ENCODE measurements at places on chromosomes 2 and 18. TPM values are rescaled to one million over a fixed set of nuclear protein-coding genes. Genes with fewer than 3 reads are reported as not detected.

GRCh38 chr2:48980846-48981245, 173.5 kb downstream of the FSHR start:
- H3K36me3 ChIP-seq, result no peaks in the 10 kb centered on the region
- H3K4me1 ChIP-seq, result no peaks in the 10 kb centered on the region
- no peak for DNase-seq
- H3K4me3 ChIP-seq, result no peak overlapping the region

- H3K4me3 ChIP-seq, result no peak overlapping the region
- H3K36me3 ChIP-seq, result no peaks in the 10 kb centered on the region
- H3K27ac ChIP-seq, result no peak overlapping the region
These were observed 7.4 kb upstream of the FHL2 start for GRCh38 chr2:105406221-105406620.

DNA sequence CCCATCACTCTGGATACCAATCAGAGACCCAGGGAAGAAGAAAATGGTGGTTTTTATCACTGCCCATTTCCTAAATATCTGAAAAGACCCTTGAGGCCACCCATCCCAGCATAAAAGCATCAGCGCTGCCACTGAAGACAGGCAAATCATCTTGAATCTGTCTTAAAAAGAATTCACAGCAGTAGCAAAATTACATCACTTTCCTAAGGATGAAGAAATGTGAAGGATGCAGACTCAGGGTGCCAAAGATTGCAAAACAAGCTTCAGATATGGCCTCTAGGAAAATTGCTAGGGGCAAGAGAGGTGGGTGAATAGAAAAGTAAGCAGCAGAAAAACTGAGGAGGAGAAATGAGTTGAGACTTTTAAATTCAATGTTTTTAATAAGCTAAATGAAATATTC, 70.0 kb downstream of the SLC25A12 start:
- H3K36me3 ChIP-seq, result peaks cover 2% of the 10 kb centered on the region
- no peaks in the 10 kb centered on the region for H3K4me1 ChIP-seq
- no peak overlapping the region for H3K27ac ChIP-seq
- H3K27me3 ChIP-seq, result no peaks in the 10 kb centered on the region
- no peak for DNase-seq

The ATAD2B gene
- 26.6 TPM for total RNA-seq

GRCh38 chr2:104746858-104747257, 107.1 kb upstream of the POU3F3 start:
- H3K27ac ChIP-seq, result no peak overlapping the region
- no peaks in the 10 kb centered on the region for H3K4me1 ChIP-seq
- no peak for DNase-seq
- H3K36me3 ChIP-seq, result no peaks in the 10 kb centered on the region
- no peaks in the 10 kb centered on the region for H3K27me3 ChIP-seq

DNA sequence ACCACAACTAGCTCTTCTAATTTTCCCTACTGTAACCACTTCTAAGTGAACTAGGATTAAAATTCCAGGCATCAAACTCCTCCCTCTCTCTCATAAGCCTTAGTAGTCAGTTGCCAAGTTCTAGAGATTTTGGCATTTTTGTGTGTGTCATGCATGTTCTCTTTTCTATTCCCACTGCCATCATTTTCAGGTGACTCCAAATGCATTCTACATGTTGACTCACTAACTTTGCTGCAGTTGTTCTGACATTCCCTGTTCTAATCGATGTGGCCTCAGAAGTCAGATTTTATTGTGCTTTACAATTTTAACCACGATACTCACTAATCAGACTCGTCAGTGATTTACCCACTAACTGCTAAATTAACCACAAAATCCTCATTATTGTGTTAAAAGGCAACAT, 13.3 kb downstream of the DSC1 start:
- DNase-seq, result no peak
- peaks cover 3% of the 10 kb centered on the region for H3K36me3 ChIP-seq
- H3K27me3 ChIP-seq, result no peaks in the 10 kb centered on the region

The COLEC11 gene
- total RNA-seq, result 0.41 TPM

DNA sequence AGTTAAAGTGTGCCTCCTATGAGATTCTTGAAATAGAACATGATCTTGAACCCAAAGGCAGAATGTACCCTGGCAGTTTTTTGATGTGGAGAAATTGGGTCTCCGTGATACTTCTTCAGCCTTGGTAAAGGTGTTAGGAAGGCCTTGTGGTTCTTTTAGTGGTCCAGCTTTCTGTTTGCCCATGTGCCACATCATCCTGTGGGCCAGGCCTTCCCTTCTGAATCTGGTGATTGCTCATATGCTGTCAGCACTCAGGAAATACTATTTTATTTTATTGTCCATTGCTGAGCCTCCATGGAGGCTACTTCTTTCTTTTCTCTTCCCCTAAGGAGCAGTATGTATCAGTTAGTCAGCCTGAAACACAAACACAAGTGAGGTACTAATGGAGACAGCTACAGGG, 52.9 kb downstream of the CCDC141 start:
- no peak overlapping the region for H3K4me3 ChIP-seq
- DNase-seq, result no peak
- peaks cover 14% of the 10 kb centered on the region for H3K36me3 ChIP-seq
- no peaks in the 10 kb centered on the region for H3K27me3 ChIP-seq
- H3K4me1 ChIP-seq, result peaks cover 9% of the 10 kb centered on the region
- no peak overlapping the region for H3K27ac ChIP-seq

DNA sequence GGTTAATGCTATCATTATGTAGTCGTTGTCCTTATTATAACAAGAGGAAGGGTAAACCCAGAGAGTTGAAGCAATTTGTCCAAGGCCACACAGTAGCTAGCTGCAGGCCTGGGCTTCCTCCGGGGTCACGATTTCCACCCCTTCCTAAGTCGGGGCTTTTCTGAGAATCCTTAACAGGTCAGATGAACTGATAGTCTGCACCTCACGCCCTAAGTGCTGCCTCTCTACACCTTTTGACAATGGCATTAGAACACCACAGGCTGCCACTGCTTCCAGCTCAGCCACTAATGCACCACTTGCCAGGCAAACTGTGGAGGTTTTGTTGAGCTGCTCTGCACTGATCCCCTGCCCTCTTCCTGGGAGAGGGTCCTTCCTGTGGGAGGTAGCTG, 37.7 kb downstream of the FOSL2 start:
- H3K27me3 ChIP-seq, result no peaks in the 10 kb centered on the region
- H3K4me1 ChIP-seq, result peaks cover 42% of the 10 kb centered on the region
- H3K36me3 ChIP-seq, result peaks cover 9% of the 10 kb centered on the region
- DNase-seq, result no peak
- no peak overlapping the region for H3K4me3 ChIP-seq

The TAF4B gene
- total RNA-seq, result 29.2 TPM

- H3K4me1 ChIP-seq, result peaks cover 16% of the 10 kb centered on the region
- H3K27me3 ChIP-seq, result no peaks in the 10 kb centered on the region
- no peak overlapping the region for H3K27ac ChIP-seq
- H3K4me3 ChIP-seq, result peak overlapping the region; percentile 1
- no peaks in the 10 kb centered on the region for H3K36me3 ChIP-seq
These were observed 210.3 kb upstream of the RBMS1 start for GRCh38 chr2:160703648-160704585.

The NLRC4 gene
- 0.55 TPM for total RNA-seq

DNA sequence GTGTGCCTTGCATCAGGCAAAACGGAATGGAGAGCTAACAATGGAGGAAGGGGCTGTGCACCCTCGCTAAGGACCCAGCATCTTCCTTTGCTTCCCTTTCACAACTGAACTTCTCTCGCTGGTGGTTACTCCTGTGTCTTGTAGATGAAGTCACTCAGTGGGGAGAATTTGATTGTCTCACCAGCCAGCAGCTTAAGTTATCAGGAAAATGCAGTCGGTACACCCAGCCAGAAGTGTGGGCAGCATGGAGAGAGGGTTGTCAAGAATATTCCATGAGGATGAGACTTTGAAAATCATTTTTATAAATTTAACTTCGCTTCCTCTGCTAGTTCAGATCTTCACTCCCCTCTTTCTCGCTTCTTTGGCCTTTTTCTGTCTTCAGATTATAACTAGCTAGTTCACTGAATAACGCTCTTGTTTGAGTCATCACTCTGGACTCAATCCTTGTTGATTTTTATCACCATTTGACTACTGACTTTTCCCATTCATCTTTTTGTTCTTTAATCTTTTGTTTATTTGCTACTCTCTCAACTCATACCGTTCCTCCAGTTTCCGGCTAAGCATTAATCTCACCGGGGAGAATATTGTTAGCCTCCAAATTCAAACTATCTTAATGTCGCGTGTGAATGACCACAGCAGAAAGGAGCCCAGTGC, 221.7 kb downstream of the CD226 start:
- no peaks in the 10 kb centered on the region for H3K27me3 ChIP-seq
- DNase-seq, result no peak
- H3K4me3 ChIP-seq, result no peak overlapping the region
- H3K36me3 ChIP-seq, result no peaks in the 10 kb centered on the region

The MERTK gene
- total RNA-seq, result 2.0 TPM

- H3K4me3 ChIP-seq, result no peak overlapping the region
- DNase-seq, result no peak
- no peak overlapping the region for H3K27ac ChIP-seq
- no peaks in the 10 kb centered on the region for H3K4me1 ChIP-seq
These were observed 80.3 kb downstream of the VSNL1 start for GRCh38 chr2:17620841-17621240.

DNA sequence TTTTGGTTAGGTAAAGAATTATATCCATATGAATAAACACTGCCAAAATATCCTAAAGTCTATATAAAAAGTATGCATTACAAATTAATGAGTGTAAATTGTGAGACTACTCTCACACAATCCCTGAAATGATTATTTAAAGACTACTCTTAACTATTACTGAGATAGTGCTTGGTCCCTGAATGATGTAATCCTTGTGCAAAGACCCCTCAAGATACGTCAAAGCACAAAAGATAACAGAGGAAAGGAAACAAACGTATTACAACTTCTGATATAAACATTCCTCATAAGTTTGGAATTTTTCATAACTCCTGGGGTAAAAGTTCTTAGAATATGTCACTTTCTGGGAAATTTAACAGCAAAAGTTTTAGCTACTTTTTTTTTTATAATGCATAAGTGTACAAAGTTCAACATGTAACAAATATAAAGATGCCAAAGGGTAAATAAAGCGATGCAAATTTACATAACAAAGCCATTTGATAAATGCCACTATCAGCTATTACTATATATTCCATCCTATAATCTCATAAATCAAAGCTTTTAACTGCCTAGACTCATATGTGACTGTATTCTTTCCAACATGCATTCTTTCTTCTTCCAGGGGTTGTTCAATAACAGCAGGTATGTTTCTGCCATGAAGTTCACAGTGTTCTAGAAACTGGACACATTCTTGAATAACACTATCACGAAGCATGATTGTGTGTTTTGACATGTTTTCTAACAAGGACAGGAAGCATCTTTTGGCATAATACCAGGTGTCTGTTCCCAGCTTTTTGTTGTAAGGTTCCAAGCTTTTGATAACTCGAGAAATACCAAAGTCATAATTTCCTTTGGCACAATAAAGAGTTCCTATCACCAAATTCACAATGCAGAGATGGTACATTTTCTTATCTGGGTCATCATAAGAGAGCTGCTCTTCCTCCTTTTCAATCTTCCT, 158.0 kb downstream of the AGPS start:
- no peak overlapping the region for H3K27ac ChIP-seq
- no peaks in the 10 kb centered on the region for H3K36me3 ChIP-seq
- no peak for DNase-seq
- H3K27me3 ChIP-seq, result peaks cover under 1% of the 10 kb centered on the region
- H3K4me3 ChIP-seq, result no peak overlapping the region
- H3K4me1 ChIP-seq, result peaks cover 22% of the 10 kb centered on the region

The UGT1A10 gene
- not detected for total RNA-seq

- H3K4me3 ChIP-seq, result no peak overlapping the region
- no peaks in the 10 kb centered on the region for H3K36me3 ChIP-seq
- no peaks in the 10 kb centered on the region for H3K4me1 ChIP-seq
These were observed 49.1 kb downstream of the C2orf76 start for GRCh38 chr2:119317554-119317953.

GRCh38 chr2:33321236-33321771, 155.1 kb upstream of the RASGRP3 start:
- peak; percentile 48 for DNase-seq
- H3K36me3 ChIP-seq, result no peaks in the 10 kb centered on the region
- H3K27ac ChIP-seq, result peak overlapping the region; percentile 90

DNA sequence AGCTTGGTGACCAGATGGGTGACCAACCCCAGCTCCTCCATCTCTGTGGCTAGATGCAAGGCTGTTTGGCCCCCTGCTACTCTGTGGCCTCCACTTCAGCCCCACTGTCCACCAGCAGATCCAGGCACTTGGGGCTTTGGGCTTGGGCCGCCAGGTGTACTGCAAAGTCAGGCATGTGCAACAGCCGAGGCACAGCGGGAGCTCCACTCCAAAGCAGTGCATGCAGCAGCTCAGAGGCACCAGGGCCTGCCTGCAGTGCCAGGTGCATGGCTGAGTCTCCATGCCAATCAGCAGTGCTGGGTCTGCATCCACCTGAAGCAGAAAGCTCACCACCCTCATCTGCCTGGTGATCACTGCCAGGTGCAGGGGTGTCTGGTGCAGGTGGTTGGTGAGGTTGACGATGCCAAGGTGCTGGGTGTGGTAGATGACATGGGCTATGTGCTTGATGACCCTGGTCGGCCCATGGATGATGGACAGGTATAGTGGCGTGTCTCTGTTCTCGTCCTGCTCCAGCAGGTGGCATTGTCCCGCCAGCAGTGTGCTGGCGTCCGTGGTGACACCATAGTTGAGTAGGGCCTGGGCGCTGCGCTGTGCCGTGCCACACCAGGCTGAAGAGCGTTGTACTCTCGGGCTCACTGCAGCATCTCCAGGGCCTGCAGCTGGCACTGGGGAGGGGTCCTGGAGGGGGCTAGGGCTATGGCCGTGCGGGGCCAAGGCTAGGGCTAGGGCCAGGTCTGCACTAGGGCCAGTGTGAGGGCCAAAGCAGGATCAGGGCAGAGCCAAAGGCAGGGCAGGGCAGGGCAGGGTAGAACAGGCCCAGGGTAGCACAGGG, 1.0 kb upstream of the ANKRD62 start:
- no peak overlapping the region for H3K27ac ChIP-seq
- H3K27me3 ChIP-seq, result no peaks in the 10 kb centered on the region

- no peaks in the 10 kb centered on the region for H3K27me3 ChIP-seq
- peak overlapping the region; percentile 27 for H3K4me3 ChIP-seq
- H3K4me1 ChIP-seq, result peaks cover 51% of the 10 kb centered on the region
- no peak overlapping the region for H3K27ac ChIP-seq
- no peak for DNase-seq
These were observed 4.6 kb downstream of the DPP4 start for GRCh38 chr2:162069267-162069903.

DNA sequence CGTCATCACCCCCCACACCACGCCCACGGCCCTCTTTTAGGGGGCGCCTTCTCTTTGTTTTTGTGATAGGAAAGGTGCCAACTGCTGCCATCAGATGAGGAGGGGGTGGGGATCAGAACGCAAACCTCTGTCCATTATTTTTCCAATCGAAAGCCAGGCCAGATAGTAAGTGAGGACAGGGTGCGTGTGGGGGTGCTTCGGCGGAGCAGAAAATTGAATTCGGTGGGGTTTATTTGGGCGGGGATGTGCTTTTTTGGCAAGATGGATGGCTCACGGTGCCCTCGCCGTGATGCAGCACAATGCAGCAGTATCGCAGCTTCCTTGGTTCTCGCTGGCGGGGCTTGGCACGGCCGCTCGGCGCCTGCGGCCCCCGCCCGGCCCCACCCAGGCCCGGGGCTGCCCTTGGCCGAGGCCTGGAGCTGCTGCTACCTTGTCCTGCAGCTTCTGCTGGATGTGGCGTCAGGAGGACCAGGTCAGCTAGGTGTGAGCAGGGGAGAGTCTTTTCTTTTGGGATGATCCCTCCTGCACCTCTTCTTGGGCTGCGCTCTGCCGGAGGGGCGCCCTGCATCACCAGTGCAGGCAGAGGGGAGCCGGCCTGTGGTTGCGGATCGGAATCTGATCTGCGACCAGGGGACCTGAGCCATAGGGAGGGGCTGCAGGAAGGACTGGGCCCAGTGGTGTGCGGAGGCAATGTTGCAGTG, 1.3 kb downstream of the SPTBN1 start:
- peak overlapping the region; percentile 96 for H3K4me3 ChIP-seq
- peaks cover 60% of the 10 kb centered on the region for H3K27me3 ChIP-seq
- H3K4me1 ChIP-seq, result peaks cover 25% of the 10 kb centered on the region
- H3K36me3 ChIP-seq, result peaks cover 2% of the 10 kb centered on the region
